Right atrium auricular region (tissue), 2 donors: ENCODE measurements at places on chromosomes 11 and 22. TPM values are rescaled to one million over a fixed set of nuclear protein-coding genes. Genes with fewer than 3 reads are reported as not detected.

POTEH gene
- total RNA-seq = not detected

MMP7 gene
- not detected for total RNA-seq

FXYD6 gene
- 28.6 TPM for total RNA-seq

KCNJ1 gene
- not detected for total RNA-seq

DRD4 gene
- not detected for total RNA-seq

USH1C gene
- total RNA-seq = not detected

LMO2 gene
- total RNA-seq = 4.6 TPM

AMBRA1 gene
- total RNA-seq = 22.0 TPM

UBQLNL gene
- total RNA-seq = not detected

SSH3 gene
- 23.6 TPM for total RNA-seq

SPI1 gene
- 7.5 TPM for total RNA-seq

LUZP2 gene
- 0.19 TPM for total RNA-seq

- H3K4me1 ChIP-seq = no peaks in the 10 kb centered on the region
- H3K36me3 ChIP-seq = no peaks in the 10 kb centered on the region
- DNase-seq = no peak
Measured at GRCh38 chr11:133137939-133138338, 394.4 kb downstream of the OPCML start.

DNA sequence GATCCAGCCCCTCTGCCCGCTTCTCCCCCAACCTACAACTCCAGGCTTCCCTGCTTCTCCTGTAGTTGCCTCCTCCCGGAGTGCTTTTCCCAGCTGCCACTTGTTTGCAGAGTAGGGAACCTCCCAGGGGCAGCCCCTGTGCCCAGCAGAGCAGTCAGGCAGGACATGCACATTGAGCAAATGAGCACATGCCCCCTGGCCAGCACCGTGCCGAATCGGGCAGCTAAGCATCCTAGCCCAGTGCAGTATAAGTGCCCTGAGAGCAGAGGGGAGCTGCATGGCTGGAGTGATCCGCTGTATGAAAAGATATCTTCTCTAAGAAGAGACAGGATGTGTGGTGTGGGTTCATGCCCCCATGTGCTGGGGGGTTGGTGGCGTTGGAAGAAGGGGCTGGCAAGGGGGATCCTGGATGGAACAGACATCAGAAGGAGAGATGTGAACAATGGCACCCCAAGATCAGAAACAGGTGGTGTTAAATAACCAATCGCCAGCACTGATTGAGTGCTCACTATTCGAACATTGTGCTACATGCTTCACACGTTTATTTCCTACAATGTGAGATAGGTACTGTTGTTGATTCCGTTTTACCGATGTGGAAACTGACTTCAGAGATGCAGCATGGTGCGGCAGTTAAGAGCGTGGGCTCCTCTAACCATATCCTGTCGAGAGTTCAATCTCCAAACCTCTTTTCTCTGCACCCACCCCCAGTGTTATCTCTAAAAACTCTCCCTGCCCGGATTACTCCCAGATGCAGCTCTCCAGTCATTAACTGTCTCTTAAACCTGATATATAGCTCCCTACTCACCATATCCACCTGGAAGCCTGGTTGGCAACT lies 1.2 kb downstream of the AIP start:
- peaks cover 34% of the 10 kb centered on the region for H3K4me1 ChIP-seq
- peak overlapping the region; percentile 85 for H3K27ac ChIP-seq
- DNase-seq = no peak
- no peaks in the 10 kb centered on the region for H3K27me3 ChIP-seq
- H3K4me3 ChIP-seq = no peak overlapping the region
- H3K36me3 ChIP-seq = peaks cover 15% of the 10 kb centered on the region

DNA sequence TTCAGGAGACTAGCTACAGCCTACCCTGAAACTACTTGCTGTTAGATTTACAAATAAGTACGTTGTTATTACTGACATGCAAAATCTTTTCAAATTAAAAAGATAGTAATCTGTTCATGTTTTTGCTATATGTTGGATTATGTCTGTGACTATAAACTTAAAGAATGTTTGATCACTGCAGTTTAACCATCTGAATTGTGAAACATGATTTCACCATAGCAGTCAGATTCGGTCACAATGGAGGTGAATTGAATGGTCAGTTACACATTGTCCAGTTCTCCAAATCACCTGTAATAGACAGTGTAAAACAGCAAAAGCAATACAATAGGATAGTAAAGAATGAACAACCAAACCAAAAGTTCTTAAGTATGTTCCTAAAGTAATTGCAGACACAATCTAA lies 43.3 kb downstream of the CCDC83 start:
- H3K27ac ChIP-seq = no peak overlapping the region
- no peaks in the 10 kb centered on the region for H3K4me1 ChIP-seq
- H3K36me3 ChIP-seq = no peaks in the 10 kb centered on the region
- no peak for DNase-seq
- no peak overlapping the region for H3K4me3 ChIP-seq

DNA sequence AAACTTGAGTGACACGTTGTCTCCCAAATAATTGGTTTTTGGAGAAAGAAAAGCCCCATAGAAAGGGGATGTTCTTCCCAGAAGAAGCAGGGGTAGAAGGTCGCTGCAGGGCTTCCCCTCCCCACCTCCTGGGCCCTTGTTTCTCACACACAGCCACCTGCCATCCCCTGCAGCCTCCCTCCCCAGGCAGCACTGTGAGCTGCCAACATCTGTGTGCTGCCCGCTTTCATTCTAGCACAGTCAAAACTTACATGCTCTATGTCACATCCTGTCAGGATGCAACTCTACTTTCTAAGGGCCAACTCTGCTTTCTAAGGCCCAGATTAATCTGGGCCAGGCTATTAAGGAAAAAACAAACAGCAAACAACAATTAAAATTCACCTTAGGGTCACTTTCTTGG lies 309.4 kb upstream of the ZC3H12C start:
- no peaks in the 10 kb centered on the region for H3K36me3 ChIP-seq
- DNase-seq = no peak
- no peaks in the 10 kb centered on the region for H3K27me3 ChIP-seq
- no peak overlapping the region for H3K4me3 ChIP-seq

GRCh38 chr11:124875401-124875800 lies 10.2 kb downstream of the ROBO3 start:
- H3K27ac ChIP-seq = no peak overlapping the region
- no peak overlapping the region for H3K4me3 ChIP-seq
- no peak for DNase-seq
- H3K36me3 ChIP-seq = no peaks in the 10 kb centered on the region
- peaks cover 3% of the 10 kb centered on the region for H3K27me3 ChIP-seq

GRCh38 chr11:7501251-7501650 lies 12.5 kb upstream of the PPFIBP2 start:
- H3K4me3 ChIP-seq = no peak overlapping the region
- no peaks in the 10 kb centered on the region for H3K27me3 ChIP-seq

DNA sequence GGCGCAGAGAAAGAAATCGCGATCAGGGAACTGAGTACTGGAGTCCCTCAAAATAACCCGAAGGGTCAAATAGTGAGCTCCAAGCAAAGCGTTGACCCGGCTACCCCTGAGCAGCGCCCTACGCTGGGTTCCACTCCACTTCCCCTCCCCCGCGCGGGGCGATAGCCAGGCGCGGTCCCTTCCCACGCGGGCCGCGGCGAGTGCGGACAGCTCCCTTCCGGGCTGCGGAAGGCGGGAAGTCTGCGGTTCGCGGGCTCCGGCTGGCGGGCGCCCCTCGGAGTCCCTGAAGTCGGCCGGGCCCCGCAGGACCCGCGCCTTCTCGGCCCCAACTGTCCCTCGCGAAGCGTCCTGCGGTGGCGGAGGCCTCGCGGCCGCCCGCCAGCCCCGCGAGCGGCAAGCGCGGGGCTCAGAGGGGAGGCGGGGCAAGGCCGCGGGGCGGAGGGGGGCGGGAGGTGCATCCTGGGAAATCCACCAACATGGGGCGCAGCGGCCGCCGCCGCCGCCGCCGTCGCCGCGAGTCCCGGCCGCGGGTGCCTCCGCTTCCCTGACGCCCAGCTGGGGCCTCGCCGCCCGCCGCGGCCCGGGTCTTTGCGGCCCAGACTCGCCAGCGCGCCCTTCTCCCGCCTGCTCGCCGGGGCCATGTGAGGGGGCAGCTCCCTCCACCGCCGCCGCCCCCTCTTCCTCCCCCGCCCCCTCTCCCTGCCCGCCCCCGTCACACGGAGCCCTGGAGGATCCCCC lies at the start of gene QSER1:
QSER1 (plus strand) TSS at position 457 of the 738 bp plus-strand sequence. CDS start 315 bp downstream, outside the sequence.
- no peak for DNase-seq
- no peaks in the 10 kb centered on the region for H3K36me3 ChIP-seq
- peak within 1 kb of the TSS; percentile 95 for H3K4me3 ChIP-seq

DNA sequence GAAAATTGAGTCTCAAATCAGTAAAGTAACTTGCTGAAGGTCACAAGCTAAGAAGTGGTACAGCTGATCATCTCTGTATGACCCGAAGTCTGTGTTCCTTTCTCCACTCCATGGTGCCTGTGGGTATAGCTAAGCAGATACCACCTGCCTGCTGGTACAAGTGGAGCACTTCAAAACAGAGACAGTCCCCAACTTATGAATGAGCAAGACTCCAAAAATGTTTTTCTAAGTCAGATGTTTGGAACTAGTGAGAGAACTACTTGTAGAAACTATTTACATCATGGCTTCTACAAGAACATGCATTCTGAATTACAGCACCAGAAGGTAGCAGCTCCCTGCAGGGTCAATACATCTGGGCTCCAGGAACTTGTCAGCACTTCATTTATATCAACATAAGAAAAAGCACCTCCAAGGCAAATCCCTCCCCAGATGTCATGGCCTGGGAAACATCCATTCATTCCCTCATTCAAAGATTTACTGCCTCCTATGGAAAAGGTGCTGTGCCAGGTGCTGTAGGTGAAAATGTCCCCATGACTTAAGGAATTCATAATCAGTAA lies 94.7 kb downstream of the SERGEF start:
- no peaks in the 10 kb centered on the region for H3K36me3 ChIP-seq
- H3K27me3 ChIP-seq = no peaks in the 10 kb centered on the region
- H3K4me1 ChIP-seq = no peaks in the 10 kb centered on the region
- DNase-seq = no peak
- H3K27ac ChIP-seq = no peak overlapping the region

- no peak overlapping the region for H3K4me3 ChIP-seq
- DNase-seq = no peak
- H3K27ac ChIP-seq = no peak overlapping the region
- no peaks in the 10 kb centered on the region for H3K36me3 ChIP-seq
Measured at GRCh38 chr11:61675826-61676225, 4.4 kb upstream of the DAGLA start.

DNA sequence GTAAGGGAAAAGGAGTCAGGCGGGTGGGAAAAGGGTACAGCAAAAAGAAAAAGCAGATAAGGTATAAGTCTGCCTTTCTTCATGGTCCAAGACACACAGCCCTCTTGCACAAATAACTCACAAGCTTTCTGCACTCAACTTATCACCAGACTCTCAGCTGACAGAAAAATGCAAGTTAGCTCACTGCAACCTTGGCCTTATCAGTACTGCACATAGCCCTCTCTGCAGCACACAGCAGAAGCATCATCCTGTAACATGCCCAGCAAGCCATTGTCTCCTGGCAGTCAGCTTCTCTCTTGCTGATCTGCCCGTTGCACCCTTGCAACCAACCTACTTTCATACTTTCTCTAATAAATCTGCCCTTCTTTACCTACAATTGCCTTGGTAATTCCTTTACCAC lies 5.8 kb downstream of the ZBTB44 start:
- H3K27ac ChIP-seq = no peak overlapping the region
- no peaks in the 10 kb centered on the region for H3K4me1 ChIP-seq
- H3K27me3 ChIP-seq = no peaks in the 10 kb centered on the region
- H3K36me3 ChIP-seq = no peaks in the 10 kb centered on the region
- H3K4me3 ChIP-seq = no peak overlapping the region
- DNase-seq = no peak

DNA sequence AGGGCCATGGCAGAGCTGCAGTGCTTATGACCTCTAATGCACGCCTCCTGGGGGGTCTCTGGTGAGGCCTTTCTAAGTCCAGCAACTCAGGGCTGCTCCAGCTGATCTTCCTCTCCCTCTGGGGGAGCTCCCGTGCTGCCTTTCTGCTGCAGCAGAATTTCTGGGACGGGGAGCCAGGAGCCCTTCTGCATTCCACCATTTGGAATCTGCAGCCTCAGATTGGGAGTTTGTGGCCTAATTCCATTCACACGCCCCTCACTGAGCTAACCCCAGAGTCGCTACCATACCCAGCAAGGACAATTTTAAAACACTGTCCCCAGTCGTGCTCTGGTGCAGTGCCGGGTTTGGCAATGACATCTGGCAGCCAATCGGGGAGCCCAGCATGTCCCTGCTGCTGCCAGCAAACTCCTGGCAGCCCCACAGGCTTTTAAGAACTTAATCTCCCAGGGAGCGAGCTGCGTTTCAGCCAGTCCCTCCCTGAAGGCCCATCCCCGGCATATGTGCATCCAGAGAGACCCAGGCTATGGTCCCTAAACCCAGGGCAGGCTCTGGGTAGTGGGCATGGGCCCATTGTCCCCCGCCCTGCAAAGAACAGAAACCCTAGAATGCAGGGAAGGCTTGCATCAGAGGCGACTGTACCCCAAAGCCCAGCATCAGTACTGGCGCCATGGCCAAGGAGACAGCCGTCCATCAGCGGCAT lies 4.7 kb downstream of the SHANK2 start:
- H3K27me3 ChIP-seq = peaks cover 15% of the 10 kb centered on the region
- H3K36me3 ChIP-seq = no peaks in the 10 kb centered on the region
- no peak overlapping the region for H3K27ac ChIP-seq

DNA sequence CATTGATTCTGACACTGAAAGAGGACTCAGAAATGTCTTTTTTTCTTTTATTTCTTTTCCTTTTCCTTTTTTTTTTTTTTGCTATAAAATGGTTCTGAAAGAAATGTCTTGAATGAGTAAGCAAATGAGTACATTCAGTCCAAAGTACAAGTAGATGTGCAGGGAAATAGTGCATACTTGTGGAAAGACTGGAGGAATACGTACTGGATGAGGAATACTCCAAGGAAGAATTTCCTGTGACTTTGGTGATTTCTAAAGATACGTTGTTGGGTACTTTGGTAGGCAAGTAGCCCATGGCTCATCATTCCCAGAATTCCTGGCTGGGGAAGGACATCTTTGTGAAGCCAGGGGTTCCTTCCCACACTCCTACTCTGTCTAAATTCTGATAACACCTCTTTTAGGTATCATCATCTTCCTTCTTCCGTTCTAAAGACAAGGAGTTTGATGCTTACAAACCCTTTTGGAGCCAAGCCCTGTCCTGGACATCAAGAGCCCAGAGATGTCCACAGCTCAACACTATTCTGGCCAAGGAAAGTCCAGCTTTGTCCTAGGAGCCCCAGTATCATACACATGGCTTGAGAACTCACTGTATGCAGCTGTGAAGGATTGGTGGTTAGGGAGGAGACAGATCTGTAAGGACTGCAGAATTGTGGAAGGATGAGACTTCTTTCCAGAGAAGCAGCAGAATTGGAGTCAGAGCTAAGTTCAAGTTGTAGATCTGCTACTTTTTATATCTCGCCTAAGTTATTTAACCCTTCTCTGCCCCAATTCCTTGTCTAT lies 4.8 kb upstream of the NUP98 start:
- H3K27me3 ChIP-seq = no peaks in the 10 kb centered on the region
- no peak overlapping the region for H3K4me3 ChIP-seq
- no peak for DNase-seq
- no peaks in the 10 kb centered on the region for H3K4me1 ChIP-seq
- no peak overlapping the region for H3K27ac ChIP-seq
- no peaks in the 10 kb centered on the region for H3K36me3 ChIP-seq

- H3K27me3 ChIP-seq = no peaks in the 10 kb centered on the region
- no peak overlapping the region for H3K4me3 ChIP-seq
- H3K36me3 ChIP-seq = no peaks in the 10 kb centered on the region
- H3K27ac ChIP-seq = no peak overlapping the region
- no peak for DNase-seq
Measured at GRCh38 chr11:121210445-121211080, 82.0 kb upstream of the SC5D start.

- no peak overlapping the region for H3K27ac ChIP-seq
- peaks cover 20% of the 10 kb centered on the region for H3K4me1 ChIP-seq
- no peaks in the 10 kb centered on the region for H3K27me3 ChIP-seq
- no peaks in the 10 kb centered on the region for H3K36me3 ChIP-seq
- H3K4me3 ChIP-seq = no peak overlapping the region
Measured at GRCh38 chr22:43090130-43090789, 1.1 kb upstream of the TTLL1 start.
